ENCODE measurements at places on chromosomes 6 and 20.

- DNase-seq, result peak; percentile 53
These were observed 1383.5 kb upstream of the DEFB115 start for GRCh38 chr20:29873946-29874345.

DNA sequence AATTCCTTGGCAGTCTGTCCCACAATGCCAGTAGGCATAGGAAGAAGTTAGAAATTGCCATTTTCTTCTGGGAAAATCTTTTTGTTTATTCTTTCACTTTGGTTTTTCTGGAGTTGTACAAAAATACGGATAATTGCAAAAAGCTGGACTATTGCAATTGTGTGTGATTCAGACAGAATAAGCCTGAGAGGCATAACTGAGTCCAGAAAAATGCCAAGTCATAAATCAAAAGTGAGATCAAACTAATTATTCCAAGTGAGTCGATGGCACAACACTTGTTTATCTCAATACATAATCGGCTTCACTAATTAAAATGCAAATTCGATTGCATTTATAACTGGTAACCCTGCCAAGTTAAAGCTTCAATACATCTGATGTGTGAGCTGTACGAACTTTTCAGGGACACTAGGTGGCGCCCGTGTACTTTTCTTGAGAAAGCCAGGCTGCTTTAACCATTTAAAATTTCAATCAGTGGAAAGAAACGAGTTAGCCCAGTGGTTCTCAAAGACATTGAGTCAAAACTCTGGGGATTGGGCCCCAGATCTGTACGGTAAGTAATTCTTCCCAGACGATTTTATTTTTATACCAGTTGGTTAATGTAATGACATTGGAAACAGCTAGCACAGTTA, 102.6 kb downstream of the LAMP5 start:
- DNase-seq, result peak; percentile 60

DNA sequence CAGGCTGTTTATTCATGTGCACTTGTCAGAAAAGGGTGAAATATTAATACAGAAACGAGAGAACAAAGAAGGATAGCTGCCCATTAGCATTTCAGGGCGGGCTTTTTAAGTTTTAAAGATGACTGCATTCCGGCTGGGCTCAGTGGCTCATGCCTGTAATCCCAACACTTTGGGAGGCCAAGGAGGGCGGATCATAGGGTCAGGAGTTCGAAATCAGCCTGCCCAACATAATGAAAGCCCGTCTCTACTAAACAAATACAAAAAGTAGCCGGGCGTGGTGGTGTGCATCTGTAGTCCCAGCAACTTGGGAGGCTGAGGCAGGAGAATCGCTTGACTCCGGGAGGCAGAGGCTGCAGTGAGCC, 130.5 kb downstream of the HFE start:
- DNase-seq, result peak; percentile 41

DNA sequence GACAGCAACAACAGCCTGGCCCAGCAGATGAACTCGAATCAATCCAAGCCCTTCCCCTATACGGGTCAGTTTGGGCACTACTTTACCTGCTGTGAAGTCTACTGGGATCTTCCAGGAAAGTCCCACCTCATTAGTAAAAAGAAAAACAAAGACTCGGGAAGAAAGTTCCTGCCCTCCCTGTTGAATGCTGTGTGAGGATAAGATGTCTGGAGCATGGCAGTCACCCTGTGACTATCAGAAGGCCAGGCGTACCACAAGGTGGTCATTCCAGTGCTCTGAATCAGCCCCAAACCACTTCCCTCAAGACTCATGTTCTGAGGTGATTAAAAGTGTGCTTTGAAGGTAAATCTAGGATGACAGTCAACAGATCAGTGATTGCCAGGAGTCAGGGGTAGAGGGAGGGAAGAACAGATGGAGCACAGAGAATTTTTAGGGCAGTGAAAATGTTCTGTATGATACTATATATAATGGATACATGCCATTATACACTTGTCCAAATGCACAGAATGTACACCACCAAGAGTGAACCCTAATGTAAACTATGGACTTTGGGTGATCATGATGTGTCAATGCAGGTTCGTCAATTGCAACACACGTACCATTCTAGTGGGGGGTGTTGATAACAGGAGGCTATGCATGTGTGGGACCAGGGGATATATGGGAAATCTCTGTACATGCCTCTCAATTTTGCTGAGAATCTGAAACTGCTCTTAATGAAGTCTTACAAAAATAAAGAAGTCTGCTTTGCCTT, 14.7 kb downstream of the FKBP1A start:
- peak; percentile 42 for DNase-seq

GRCh38 chr6:137893726-137894125, 26.7 kb downstream of the TNFAIP3 start:
- no peak for DNase-seq

DNA sequence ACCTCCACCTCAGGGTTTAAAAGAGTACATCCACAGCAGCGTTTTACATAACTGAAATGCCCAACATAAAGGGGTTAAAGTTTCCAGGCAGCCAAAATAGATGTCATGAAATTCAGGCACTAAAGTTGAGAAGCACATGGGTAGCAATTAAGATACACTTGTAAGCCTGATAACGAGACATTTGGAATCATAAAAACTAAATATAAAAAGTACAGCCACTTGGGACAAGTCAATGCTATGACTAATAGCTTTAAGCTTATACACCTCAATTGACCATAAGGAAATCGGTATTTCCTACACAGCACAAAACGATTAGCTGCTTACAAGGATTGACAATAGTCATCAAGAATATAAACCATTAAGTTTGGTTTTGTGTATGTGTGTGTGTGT, 11.8 kb downstream of the LOC128125822 start:
- no peak for DNase-seq

- peak; percentile 61 for DNase-seq
These were observed 2.7 kb upstream of the TUBB2A start for GRCh38 chr6:3159805-3160781.

DNA sequence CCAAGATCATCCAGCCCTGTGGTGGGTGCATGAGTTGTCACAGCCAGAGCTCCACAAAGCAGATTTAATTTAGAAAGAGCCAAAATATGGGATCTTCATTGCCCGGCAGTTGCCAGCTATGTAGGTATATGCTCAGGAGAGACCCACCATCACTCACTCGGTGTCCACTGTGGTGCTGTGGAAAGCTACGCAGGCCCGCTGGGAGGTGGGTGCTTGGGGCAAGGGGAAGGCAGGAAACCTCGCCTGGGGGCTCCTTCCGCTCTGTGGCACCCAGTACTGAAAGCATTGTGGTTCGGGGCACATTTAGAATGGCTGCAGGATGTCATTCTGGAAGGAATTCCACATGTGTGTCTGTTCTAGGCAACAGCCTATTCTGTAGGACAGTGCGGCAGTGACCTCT, 259.9 kb downstream of the TAF4 start:
- no peak for DNase-seq

DNA sequence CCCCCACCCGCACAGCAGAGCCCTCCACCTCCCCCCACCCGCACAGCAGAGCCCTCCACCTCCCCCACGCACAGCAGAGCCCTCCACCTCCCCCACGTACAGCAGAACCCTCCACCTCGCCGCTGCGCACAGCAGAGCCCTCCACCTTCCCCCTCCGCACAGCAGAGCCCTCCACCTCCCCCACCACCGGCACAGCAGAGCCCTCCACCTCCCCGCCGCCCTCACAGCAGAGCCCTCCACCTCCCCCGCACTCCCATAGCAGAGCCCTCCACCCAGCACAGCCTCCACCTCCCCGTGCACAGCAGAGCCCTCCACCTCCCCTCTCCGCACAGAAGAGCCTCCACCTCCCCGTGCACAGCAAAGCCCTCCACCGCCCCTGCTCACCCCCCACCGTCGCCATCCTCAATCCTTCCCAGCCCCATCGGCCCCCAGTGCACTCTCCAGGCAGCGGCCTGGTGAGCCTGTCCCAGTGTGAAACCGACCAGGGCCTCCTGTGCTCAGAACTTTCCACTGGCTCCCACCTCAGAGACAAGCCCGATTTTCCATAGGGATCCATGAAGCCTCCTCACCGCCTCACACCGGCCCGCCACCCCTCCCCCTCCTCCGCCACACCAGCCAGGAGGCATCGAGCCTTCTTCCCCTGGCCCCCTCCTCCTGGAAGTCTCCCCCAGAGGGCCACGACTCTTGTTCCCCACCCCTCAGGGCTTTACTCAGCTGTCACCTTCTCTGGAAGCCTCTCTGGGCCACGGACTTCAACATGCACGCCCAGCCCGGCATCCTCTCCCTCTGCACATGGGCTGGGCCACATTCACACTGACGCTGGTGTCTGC, 347.1 kb downstream of the ZFAND3 start:
- no peak for DNase-seq

GRCh38 chr6:131213501-131213990, 78.3 kb downstream of the AKAP7 start:
- DNase-seq, result no peak

- no peak for DNase-seq
These were observed 86.2 kb upstream of the PRL start for GRCh38 chr6:22383016-22383415.

DNA sequence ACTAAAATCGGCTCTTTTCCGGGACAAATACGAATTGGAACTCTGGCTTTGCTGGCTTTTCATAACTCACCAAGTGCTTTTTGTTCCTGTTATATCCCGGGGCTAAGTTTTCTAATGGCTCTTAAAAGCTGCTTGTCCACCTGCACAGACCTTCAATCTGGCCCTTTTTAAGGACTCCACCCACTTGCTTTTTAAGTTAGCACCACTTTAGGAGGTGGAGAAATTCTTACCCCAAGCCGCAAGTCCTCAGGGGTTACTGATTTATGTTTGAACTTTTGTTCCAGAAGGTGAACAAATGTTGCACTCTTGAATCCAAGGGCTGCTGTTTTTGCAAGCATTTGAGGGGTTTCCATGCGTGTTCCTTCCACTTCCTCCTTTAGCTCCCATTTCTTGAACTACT, 37.8 kb downstream of the FAM184A start:
- no peak for DNase-seq

DNA sequence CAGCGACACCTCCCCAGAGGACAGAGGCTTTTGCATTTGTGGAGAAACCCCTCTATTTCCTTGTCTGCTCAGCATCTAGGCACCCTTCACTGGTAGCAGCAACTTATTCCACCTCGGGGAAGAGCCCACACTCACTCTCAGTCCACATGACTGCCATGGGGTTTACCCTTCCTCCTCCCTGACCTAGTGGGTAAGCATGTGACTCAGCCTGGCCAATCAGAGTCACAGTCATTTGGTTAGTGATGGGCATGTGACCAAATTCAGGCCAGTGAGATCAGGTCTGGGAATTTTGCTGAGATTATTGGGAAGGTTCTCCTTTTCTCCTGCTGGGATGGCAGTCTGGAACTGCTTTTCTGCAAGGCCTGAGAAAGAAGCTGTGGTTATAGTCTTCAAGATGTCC, 145.7 kb upstream of the PHACTR3 start:
- no peak for DNase-seq

DNA sequence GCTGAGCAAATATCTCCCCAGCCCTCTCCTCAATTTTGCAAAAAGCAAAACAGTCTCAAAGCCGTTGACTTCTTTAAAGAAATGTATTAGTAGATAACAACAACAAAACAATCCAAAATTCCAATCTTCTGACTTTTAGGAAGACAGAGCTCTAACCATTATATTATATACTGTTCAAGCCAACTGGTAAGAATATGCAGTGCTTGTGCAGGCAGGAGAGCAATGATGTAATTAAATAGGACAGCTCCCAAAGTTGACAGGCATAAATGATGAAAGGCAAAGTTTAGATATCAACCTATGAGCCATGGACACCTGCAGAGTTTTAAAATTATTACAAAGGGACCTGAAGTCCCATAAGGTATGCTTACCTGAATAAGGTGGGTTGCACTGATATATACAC, 16.6 kb upstream of the CEP85L start:
- DNase-seq, result no peak

GRCh38 chr6:133903855-133904254, 14.9 kb downstream of the TCF21 start:
- DNase-seq, result no peak

DNA sequence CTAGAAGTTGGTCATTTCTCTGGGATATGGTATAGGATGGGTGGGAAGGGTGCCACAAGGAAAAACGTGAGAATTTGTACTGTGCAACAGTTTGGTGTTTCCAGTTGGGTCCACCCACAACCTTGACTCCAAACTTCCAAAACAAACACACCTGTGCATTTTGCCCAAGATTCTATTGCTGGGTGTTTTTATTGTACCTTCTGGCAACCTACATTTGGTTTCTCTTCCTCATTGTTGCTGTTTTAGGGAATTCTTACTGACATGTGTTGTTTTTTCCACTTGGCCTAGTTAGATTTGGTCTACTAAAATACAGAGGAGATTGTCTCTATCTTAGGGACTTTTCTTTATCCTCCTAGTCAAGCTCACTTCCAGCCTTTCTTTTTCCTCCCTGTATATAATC, 16.7 kb downstream of the TULP4 start:
- DNase-seq, result no peak

GRCh38 chr6:14037402-14038277, 79.9 kb upstream of the CD83 start:
- no peak for DNase-seq

DNA sequence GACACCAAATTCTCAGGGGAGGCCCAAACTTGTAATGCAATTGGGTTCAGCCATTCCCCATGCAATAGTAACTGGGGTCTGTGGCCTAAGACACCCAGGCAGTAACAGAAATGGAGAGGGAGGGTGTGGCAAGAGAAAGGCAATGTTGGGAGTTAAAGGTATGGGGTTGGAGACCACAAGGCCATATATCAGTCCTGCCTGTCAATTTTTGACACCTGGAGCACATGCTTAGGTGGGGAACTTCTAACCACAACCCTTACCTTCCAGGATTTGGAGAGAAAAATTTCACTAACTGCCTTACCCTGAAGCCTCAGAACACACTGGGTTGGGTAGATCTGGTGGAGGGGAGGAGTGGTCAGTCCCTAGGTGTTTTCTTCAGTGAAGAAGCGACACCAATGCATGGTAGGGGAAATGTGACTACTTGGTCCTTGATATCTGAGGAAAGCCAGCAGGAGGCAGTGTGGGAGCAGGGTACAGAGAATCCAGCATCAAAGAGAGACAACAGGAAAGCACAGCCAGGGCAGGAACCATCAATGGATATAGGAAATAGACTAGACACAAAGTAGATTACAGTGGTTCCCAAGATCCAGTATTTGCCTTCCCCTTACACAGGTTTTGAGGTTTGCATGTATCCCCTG, 6.8 kb upstream of the USP49 start:
- DNase-seq, result peak; percentile 71

DNA sequence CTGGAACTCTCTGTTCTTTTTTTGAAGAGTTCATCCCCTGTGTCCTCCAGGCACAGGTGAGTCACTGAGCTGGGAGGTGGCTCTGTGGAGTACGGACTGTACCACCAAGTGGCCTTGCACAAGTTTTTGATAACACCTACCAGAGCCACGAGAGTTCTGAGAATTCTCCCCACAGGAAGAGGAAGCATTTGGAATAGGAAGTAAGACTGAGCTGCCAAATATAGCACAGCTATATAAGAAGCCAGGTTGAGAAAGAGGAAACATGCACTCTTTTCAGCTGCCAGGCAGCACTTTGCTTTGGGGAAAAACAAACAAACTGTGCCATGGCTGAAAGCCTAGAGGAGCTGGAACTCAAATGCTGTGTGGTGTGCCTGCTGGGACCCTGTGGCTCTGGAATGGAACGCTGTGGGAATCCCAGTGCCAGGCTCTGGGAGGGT, 70.8 kb upstream of the RIPOR2 start:
- DNase-seq, result peak; percentile 41

GRCh38 chr20:41599699-41600104, 18.5 kb downstream of the CHD6 start:
- DNase-seq, result no peak

- no peak for DNase-seq
These were observed 56.1 kb downstream of the MEP1A start for GRCh38 chr6:46849361-46849690.

Data from activated CD4-positive, alpha-beta T cell treated with anti-CD3 and anti-CD28 coated beads for 48 hours (primary cell).